ENCODE measurements at places on chromosomes 1 and 21.

DNA sequence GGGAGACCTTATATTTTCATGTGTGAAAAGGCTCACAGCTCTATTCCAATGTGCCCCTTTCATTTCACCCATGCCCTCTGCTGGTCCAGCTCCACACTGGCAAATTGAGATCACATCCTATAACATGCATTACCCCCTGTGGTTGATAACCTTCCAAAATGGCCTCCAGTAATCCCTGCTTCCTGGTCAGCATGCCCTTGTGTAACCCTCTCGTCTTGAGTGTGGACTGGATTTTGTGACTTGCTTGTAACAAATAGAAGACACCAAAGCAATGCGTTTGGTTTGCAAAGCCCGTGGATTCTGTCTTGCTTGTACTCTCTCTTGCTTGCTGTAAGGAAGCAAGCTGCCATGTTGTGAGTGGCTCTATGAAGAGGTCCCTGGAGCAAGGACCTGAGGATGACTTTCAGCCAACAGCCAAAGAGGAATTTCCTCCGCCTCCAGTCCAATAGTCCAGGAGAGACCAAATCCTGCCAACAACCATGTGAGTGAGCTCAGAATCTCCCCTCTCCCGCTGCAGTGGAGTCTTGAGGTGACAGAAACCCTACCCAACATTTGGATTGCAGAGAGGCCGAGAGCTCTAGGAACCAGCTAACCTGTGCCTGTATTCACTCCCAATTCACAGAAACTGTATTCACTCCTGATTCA lies 17.4 kb downstream of the KCNA10 start:
- no peak for DNase-seq

- no peak for DNase-seq
Measured at GRCh38 chr1:44696101-44696500, 21.6 kb downstream of the ARMH1 start.

- DNase-seq, result no peak
Measured at GRCh38 chr1:234262754-234263105, 110.5 kb upstream of the COA6 start.

GRCh38 chr1:76784502-76784901 lies 82.8 kb upstream of the ST6GALNAC5 start:
- DNase-seq, result no peak

- no peak for DNase-seq
Measured at GRCh38 chr1:237211031-237211430, 169.0 kb downstream of the RYR2 start.

- DNase-seq, result no peak
Measured at GRCh38 chr1:67803380-67804279, 29.6 kb downstream of the GNG12 start.

- no peak for DNase-seq
Measured at GRCh38 chr1:26154750-26155149, 4.1 kb upstream of the FAM110D start.

DNA sequence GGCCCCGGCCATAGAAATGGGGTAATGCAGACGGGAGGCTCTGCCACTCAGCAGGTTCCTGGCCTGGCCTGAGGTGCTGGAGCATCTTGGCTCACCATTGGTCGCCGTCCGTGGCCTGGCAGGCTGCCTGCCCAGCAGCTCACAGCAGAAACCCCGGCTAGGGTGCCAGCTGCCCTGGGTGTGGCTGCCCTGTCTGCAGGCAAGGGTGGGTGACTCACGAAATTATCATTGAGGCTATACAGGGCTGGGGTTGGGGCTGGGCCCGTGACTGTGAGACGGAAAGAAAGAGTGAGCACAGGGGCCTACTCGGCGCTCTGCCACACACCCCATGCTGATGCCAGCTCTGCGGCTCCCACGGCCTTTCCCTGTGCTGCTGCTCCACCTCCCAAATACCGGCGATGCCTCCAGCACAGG lies 8.0 kb upstream of the PKP1 start:
- no peak for DNase-seq

DNA sequence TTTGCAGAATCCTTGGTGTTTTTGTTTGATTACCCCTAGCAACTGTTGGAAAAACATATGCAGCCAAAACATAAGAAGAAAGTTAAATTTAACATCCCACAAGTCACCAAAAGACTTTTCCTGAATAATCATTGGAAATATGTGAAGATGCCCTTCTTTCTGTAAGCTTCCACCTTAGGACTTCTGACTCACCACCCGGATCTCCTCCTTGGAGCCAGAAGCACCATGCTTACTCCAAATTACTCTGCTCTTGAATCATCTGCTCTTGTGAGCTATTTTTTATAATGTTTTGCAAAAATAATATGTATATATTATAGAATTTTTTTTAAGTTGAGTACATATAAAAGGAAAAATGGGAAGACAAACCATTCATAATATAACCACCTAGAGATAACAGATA lies 391.7 kb downstream of the KCTD3 start:
- no peak for DNase-seq

DNA sequence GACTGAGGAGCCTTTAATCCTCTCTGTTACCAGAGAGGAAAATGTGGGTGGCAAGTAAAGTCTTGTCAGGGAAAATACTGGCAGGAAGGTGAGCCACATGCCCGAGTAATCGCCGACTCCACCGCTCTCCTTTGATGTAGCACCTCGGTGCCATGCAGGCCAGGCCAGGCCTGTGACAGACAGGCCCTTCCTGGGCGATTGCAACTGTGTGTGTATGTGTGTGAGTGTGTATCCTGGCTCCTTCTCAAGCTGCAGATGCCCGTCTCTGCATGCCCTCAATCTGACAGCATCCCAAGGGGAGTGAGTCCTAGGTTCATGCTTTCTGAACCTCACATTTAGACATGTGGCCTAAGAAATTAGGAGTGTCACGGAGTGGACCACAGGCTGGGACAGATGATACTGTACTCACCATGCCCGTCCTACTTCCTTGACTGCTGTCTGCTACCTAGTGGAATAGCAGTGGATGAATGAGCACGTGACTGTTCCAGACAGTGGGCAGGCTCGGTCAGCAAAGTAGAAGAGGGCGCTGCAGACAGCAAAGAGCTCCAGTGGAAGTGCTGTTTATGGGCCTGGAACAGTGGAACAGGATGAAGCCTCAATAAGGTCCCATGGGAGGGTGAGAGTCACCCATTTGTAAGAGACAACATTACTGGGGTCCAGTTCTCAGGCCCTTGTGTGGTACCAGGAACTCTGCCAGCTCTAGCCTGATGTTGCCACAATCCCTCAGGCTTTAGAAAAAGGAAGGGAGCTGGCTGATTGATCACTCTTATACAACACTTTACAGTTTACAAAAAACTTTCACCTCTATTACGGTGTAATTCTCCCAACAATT lies 25.3 kb downstream of the SERTAD4 start:
- no peak for DNase-seq

- DNase-seq, result no peak
Measured at GRCh38 chr1:199040076-199040905, 401.5 kb downstream of the PTPRC start.

Measured in activated T-cell treated with anti-CD3 and anti-CD28 coated beads for 48 hours (primary cell).